Activated CD4-positive, alpha-beta T cell treated with anti-CD3 and anti-CD28 coated beads, Interleukin-2, amount 10 ng/mL, durations not matched to agents 7 days and 5 days (primary cell): ENCODE measurements at places on chromosomes 5 and 9. TPM values are rescaled to one million over a fixed set of nuclear protein-coding genes. Genes with fewer than 3 reads are reported as not detected.

PIP5KL1 gene
- total RNA-seq, result 2.5 TPM

ADAMTS2 gene
- not detected for total RNA-seq

DNA sequence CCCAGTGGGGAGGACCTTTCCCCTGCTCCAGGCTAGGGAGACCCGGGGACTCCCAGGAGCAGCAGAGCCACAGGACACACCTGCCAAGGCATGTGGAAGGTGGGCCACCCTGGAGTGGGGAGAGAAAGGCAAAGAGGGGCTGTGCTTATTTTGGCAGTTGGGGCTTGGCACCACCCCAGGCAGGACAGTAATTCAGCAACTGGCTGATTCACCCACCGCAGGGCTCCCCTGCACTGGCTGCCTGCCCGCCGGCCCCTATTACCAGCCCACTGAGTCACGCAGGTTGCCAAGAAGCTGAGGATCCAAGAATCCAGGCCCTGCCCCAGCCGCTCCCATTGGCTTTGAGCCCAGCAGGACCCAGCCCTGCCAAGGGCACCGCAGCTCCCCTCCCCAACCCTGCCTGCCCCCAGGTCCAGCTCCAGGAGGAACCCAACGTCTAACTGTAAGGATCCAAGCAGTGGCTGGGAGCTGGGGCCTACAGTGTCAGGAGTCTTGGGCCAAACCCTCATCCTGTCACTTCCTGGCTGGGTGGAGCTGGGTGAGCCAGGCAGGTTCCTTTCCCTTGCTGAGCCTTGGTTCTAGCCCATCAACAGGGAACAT, 14.2 kb upstream of the RALGDS start:
- peak; percentile 49 for DNase-seq

- no peak for DNase-seq
These were observed 9.6 kb downstream of the PALM2AKAP2 start for GRCh38 chr9:109789556-109789955.

- no peak for DNase-seq
These were observed 39.7 kb downstream of the PCDH1 start for GRCh38 chr5:141838326-141839014.

DNA sequence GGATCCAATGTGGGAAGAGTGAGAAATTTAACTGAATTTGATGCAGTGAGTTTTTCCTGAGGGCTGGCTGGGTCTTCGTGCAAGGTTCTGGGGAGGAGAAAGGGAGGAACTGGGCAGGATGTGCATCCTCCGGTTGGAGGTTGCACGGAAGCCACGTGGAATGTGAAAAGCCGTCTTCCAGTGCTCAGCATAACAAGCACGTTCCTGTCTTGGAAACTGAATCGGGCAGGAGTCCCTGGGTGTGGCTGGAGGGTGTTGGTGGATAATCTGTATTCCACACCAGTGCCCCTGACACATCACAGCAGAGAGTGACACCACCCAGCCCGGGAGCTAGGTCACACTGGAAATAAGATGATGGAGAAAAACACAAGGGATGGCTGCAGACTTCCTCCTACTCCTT, 154.3 kb downstream of the C5orf15 start:
- no peak for DNase-seq

IL33 gene
- not detected for total RNA-seq

- DNase-seq, result no peak
These were observed 279.4 kb downstream of the FBXL17 start for GRCh38 chr5:108102463-108102862.

F2RL2 gene
- total RNA-seq, result not detected

DNA sequence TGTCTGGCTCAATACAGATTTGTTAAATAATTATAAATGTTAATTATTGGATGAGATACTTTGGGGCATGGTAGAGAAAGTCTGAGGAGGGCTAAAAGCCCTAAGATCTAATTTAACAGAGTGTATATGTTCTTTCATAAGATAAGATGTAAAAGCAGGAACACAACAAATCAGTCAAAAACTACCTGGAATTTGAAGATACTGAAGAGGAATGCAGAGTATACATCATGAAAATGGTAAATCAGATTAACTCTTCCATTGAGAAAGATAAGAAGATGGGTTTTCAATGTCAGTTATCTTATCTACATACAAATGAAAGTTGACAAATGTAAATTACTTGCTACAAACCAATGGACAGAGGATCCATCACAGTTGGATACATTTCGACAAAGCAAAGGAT, 107.3 kb upstream of the NFIB start:
- DNase-seq, result no peak

PCDHA12 gene
- total RNA-seq, result not detected

DNA sequence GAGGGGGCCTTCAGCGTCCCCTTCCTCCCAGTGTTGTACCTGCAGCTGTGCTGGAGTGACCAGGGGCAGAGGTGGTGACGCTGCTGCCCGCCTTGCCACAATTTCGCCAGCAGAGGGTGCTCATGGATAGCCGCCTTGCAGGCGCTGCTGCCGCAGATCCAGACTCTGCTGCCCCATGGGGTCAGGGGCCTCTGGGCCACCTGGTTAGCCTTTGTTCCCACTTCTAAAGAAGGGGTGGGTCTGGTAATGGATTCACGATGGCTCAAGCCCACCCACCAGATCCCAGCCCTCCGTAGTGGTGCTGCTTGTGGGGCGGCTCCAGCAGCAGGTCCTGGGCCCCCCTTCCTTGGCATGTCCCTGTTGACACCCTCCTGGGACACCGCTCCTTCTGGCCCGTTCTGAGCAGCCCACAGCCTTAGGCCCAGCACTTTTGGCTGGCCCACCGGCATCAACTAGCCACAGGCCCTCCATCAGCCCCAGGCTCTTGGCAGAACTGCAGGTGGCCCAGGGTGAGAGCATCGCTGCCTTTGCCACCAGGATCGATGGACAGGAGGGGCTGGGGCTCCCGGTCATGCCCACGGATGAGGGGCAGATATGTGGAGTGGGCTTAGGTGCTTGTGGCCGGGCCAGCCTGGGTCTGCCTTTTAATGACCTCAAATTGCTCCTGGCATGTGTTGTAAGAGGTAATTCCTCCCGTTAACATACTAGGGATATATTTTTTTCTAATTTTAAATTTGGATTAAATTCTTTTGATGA, 57.2 kb downstream of the COL5A1 start:
- DNase-seq, result peak; percentile 52

DNA sequence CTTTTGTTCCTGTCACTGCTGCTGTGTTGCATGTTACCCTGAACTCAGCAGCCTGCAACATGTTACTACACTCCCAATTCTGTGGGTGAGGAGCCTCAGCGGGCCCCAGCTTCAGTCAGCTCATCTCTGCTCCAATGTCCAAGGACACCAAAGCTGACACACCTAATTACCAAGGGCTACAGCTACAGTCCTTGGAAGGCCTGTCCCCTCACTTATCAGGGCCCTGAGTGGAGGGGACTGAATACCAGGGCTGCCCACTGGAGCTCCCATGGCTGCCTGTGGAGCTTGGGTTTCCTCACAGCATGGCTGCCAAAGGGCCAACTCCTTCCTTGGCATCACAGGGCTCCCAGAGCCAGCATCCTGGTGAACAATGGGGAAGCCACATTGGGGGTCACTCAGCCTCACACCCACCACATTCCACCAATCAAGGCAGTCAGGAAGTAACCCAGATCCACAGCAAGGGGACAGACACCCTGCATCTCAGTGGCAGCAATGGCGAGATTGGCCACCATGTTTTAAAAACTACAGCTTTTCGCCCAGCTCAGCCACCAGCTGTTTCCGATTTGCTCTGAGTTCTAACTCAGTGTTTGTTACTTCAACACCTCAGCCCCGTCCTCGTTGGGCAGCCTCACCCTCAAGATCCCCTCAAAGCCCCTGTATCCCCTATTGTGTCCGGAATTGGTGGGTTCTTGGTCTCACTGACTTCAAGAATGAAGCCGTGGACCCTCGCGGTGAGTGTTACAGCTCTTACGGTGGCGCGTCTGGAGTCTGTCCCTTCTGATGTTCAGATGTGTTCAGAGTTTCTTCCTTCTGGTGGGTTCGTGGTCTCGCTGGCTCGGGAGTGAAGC, 18.9 kb downstream of the SEMA4D start:
- DNase-seq, result no peak

DNA sequence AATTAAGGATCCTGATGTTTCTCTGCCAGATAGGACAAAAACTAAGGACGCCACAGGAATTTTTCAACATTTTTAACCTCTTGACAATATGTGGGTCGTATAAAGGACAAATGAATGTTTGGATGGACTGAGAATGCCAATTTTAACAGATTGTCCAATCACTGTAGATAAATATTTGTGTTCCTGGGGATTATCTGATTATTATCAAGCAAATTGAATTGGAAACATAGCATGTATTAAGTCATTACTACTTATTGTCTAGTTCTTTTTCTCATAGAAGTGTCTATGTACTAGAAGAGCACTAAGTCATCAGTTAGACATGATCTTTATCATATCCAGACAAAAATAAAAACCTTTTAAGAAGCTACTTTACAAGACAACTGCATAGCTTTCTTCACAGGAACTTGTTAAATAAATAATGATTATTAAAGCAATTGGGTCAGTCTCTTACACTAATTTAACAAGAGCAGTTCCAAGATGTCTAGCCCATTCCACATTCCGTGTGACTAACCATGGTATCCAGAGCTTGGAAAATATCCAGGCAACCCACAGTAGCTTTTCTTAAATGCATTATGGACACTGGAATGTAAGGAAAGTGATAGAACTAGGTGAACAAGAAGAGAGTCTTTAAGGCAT, 127.5 kb upstream of the CDKN2B start:
- DNase-seq, result no peak

IFT74 gene
- 7.7 TPM for total RNA-seq

CDH18 gene
- total RNA-seq, result not detected
